ENCODE measurements at places on chromosomes 4 and X.

- DNase-seq, result no peak
These were observed 652.9 kb downstream of the ADGRL3 start for GRCh38 chr4:61853041-61853440.

GRCh38 chr4:187711586-187711985 is 284.0 kb upstream of the ZFP42 start:
- DNase-seq, result no peak

GRCh38 chr4:147765121-147765529 is 33.2 kb downstream of the ARHGAP10 start:
- DNase-seq, result no peak

GRCh38 chr4:15237648-15238230 is 190.1 kb upstream of the C1QTNF7 start:
- no peak for DNase-seq

GRCh38 chrX:29066516-29066915 is 479.3 kb downstream of the IL1RAPL1 start:
- DNase-seq, result no peak

DNA sequence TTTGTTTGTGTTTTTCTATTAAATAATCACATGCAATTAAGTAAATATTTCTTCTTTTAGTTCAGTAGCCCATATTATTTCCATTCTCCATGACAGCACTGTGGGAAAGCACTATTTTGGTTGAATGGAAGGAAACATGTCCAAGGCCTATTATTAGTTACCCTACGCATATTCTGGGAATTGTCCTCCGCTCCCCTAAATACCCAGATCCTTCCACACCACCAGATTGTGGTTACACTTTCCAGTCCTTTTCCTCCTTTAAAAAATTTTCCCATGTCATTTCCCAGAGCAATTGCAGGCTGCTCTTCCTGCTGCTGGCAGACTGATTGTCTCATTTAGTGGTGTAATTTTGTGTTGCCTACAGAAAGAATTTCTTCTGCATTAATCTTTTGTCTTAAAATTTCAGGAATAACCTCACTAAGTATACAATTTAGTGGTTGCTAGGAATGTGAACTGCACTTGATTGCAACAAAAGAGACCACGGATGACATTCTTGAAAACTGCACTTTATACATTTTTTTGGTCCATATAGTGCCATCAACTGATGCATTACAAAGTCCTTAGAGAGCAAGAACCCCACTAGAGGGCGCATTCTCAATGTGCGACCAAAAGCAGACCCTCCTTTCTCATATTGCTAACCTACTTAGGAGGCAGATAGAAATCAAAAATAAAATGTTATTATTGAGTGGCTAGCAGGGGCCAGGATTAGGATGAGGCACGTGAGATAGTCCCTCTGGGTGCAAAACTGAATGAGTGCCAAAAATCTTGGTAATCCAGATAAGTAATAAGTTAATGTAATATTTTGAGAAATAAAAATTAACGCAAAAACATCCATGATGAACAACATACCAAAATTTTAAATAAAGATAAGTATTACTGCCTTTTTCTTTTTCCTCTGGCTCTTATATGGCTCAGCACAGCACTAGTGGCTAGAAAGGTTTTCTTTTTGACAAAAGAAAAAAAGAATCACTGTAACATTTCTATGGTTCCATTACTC is 98.8 kb upstream of the IQCM start:
- peak; percentile 79 for DNase-seq

DNA sequence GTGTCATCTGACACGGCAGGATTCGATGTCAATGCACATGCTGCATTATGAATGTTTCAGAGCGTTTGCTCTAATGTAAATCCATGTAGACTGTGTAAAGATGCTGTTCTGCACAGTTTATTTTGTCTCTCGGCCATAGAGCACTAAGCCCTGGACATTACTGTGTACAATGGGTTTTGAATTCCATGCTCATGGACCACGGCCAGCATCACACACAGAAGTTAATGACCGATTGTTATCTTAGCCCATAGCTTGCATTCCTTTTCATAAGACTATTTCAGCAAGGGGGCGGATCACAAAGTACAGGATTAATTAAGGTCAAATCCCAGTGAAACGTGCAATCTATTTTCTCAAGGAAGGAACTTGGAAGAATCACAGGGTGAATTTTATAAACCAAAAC is 286.1 kb upstream of the TENM3 start:
- no peak for DNase-seq

DNA sequence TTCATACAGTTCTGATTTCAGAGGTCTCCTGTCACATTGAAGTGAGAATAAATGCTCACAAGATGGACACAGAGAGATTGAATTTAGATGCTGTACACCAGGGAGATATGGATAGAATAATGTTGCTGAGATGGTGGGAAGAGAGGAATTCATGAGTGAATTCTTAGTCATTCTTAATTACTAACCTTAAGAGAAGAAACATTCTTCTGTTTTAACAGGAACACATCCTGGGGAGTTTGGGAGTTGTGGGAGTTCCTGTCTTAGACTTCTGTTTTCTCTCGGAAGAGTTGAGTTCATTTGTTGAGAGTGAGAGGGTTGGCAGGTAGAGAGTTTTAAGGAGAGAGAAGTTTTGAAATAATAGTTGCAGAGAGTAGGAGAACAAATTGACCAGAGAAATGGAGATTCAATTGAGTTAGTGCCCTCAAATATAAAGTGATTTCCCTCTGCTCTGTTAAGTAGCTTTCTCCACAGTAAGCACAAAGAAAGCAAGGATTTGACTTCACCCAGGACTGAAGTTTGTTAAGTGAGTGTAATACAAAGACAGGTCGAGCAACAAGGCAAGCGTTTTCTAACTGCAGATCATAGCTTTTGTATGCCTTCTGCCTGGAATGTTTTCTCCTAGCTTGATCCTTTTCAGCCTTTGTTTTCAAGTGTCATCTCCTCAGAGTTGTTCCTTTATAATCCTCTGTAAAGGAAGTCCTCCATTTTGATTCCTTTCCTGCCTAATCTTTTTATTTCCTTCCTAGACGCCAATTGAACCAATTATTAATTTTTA is 205.9 kb downstream of the RAPGEF2 start:
- DNase-seq, result no peak

GRCh38 chr4:42339935-42340406 is 57.3 kb upstream of the SHISA3 start:
- no peak for DNase-seq

GRCh38 chr4:21638171-21638725 is 310.3 kb downstream of the KCNIP4 start:
- DNase-seq, result no peak

- no peak for DNase-seq
These were observed 258.2 kb upstream of the JADE1 start for GRCh38 chr4:128551280-128551679.

GRCh38 chr4:72701987-72702819 is 133.2 kb upstream of the ADAMTS3 start:
- DNase-seq, result peak; percentile 70

DNA sequence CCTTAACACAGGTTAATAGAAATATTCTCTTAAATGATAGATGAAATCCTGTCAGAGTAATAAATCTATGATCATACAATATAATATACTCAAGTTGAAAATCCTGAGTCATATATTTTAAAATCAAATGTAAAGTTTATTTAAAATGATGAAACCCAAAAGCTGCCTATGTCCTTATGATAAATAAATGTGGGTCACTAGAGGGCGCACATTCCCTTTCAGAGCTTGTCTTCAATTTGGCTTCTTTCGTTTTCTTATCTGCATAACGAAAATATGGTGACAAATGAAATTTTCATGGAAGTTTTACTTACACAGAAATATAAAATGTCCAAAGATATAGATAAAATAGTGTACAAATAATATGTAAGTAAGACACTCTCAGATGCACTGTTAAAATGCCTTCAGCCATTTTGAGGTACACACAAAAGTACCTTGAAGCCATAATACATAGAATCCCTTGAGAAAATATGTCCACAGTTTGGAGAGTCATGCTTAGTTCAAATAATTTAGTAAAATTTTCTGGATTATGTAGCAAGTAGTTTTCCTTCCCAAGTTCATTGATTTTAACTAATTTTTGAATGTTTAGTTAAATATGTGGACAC is 680.4 kb downstream of the DMD start:
- DNase-seq, result peak; percentile 85

DNA sequence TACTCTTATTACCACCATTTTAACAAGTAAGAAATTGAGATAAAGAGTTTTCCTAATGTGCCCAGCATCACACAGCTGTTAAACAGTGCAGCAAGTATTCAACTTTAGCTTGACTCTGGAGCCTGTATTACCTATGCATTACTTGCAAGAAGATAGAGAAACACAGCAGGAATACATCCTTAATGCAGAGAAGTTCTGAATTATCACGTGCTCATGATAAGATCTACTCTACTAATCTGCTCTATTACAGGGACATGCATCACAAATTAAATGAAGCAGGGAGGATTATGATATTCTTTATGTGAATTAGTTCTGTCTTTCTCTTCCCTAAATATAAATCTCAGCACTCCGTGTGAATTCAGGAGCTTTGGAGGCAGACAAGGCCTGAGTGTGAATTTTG is 39.0 kb upstream of the PDGFC start:
- no peak for DNase-seq

DNA sequence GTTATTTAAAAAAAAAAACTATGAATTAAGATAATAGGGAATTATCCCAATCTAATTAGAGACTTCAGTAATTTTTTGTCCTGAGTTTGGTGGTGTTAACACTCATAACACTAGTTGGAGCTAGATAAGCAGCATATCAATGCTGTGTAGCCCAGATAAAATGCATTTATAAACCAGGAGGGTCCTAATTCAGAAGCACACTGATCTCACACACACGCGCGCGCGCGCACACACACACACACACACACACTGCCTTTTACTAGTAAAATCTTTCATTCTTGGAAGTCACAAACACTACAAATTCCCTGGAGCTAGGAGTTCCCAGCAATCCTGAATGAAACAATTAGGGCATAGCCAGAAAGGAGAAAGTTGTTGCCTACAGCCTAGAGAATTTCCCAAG is 3.2 kb downstream of the UNC5C start:
- DNase-seq, result no peak

DNA sequence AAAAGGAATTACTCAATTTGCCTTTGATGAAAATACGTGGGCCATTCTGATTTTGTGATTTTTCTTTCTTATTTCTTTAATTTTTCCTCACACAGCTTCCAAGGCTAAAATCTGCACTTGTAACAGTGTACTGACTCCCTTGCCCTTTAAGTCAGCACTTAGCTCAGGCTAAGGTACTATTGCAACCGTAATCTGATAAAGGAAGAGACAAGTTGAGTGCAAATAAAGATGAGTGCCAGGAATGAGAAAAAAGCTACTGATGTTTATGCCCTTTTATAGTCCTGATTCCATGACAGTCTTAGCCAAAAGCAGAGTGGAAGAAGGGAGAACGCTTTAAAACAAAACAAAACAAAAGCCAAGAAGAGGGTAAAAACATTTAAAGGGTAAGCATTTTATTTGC is 6.0 kb downstream of the DMD start:
- peak; percentile 64 for DNase-seq

DNA sequence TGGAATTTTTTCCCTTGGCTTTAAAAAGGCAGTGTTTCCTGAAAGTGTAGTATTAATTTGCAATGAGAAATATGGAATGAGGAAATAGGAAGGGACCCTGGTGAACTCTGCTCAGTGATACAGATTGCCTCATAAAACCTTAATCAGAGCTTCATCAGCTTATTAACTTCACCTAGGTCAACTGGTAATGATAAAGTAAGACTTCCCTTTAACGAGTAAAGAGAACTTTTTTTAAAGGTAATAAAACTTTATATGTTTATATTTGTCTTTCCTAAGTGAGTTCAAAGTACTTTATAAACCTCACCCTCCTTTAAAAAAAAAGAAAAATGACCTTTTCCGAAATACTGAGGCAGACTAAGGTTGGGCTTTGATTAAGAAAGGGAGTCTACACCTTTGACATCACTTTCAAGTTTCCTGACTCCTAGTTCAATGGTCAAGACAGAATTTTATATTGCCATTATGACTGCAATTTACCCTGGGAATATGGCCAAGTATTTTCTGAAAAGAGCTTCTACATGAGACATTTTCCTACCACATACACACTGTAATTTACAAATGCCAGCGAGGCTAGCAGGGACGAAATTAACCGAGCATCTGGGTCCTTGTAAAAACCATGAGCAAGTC is 706.3 kb upstream of the TENM3 start:
- no peak for DNase-seq

- DNase-seq, result peak; percentile 12
These were observed 191.2 kb downstream of the RRAGB start for GRCh38 chrX:55908661-55909212.

DNA sequence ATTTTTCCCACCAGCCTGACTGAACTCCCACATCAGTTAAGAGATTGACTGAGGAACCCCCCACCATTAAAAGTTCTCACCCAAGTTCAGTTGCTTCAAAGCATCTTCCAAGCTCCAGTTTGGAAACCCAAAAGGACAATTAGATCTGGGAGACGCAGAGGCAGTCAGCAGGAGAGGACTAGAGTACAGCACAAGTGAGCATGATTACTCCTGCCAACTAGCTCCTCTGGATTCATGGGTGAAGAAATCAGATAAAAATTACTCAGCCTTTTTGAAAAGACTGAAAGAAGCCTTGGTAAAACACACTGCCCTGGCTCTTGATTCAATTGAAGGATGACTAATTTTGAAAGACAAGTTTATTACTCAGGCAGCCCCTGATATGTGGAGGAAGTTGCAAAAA is 297.5 kb downstream of the ADAM29 start:
- DNase-seq, result no peak

DNA sequence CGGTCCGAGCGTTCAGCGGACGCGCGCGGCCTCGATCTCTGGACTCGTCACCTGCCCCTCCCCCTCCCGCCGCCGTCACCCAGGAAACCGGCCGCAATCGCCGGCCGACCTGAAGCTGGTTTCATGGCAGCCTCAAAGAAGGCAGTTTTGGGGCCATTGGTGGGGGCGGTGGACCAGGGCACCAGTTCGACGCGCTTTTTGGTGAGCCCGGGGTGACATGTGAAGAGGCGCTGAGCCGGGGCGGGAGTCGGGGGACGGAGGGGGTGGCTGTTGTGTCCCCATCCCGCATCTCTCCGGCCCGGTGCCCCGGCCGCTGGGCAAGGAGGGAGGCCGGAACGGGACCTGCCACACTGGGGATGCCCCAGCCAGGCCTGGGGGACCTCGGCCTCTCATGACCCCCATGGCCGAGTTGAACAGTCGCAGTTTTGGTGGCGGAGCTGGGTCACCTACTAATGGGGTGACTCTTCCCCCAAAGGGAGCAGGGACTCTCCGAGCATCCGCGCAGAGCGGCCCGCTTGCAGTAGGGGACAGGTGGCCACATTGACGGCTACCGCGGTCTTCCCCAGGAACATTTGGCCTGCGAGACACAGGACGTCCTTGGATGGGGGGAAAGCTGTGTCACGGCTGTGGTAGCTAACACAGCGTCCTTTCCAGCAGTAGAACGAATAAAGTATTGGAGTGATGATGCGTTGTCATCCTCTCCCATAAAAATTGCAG is at the start of gene GK:
Gene GK, plus strand, starts transcription at position 9 of the 717 bp plus-strand sequence. Its CDS starts 115 bp downstream, at position 124.
- DNase-seq, result peak; percentile 44

- no peak for DNase-seq
These were observed 2.7 kb upstream of the MAML3 start for GRCh38 chr4:140156529-140157171.

DNA sequence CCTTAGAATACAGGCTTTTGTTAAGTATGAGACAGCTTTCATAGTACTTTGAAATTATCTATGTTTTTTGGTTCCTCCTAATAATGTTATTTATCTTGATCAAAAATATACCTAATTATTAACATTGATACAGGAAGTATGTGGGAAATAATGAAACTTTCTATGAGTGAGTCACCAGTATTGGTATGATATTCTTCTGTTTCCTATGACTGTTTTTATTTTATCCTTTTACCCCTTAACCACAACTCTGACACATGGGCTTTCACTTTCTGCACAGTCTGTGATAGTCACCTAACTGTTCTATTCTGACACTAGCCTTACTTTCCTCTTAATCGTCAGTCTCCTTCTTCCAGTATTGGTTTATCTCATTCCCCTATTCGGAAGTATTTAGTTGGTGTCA is 4.7 kb downstream of the THAP9 start:
- no peak for DNase-seq
